Left lobe of liver (tissue), 2 donors: ENCODE measurements at places on chromosomes 7 and 10. TPM values are rescaled to one million over a fixed set of nuclear protein-coding genes. Genes with fewer than 3 reads are reported as not detected.

The ITGA8 gene
- total RNA-seq = 0.20 TPM

The MKI67 gene
- 0.70 TPM for total RNA-seq

The POU6F2 gene
- total RNA-seq = 0.81 TPM

The GIMAP2 gene
- total RNA-seq = 5.3 TPM

The CRHR2 gene
- total RNA-seq = not detected

The NOLC1 gene
- total RNA-seq = 19.3 TPM

The CFAP43 gene
- total RNA-seq = 0.50 TPM

The WIPF3 gene
- total RNA-seq = 0.73 TPM

The TSPAN13 gene
- total RNA-seq = 41.3 TPM

The LRRC17 gene
- 0.83 TPM for total RNA-seq

The MMRN2 gene
- total RNA-seq = 9.6 TPM

The TFPI2 gene
- total RNA-seq = 0.96 TPM

The HHEX gene
- total RNA-seq = 47.4 TPM

The SLC18A3 gene
- total RNA-seq = not detected

The ABCC2 gene
- total RNA-seq = 254 TPM

The ZCWPW1 gene
- total RNA-seq = 4.4 TPM

The ENTPD1 gene
- total RNA-seq = 1.9 TPM

The CALHM3 gene
- total RNA-seq = not detected

The ACHE gene
- total RNA-seq = 0.48 TPM

The SPDYE5 gene
- total RNA-seq = not detected

The ITIH5 gene
- total RNA-seq = 0.30 TPM

The SPDYE6 gene
- total RNA-seq = not detected

The PLEKHS1 gene
- total RNA-seq = not detected

The CHST15 gene
- 12.8 TPM for total RNA-seq

The TDRD1 gene
- 0.05 TPM for total RNA-seq

The CYP2E1 gene
- 3,844 TPM for total RNA-seq

The GJD4 gene
- not detected for total RNA-seq

The OR6V1 gene
- not detected for total RNA-seq

The OR2A12 gene
- not detected for total RNA-seq

The RBM20 gene
- 0.33 TPM for total RNA-seq

The ADIRF gene
- 79.3 TPM for total RNA-seq

The ZNF503 gene
- total RNA-seq = 7.3 TPM

The UMAD1 gene
- 7.8 TPM for total RNA-seq

The EBLN1 gene
- total RNA-seq = not detected

The FAM25G gene
- total RNA-seq = not detected

The CNOT4 gene
- total RNA-seq = 10.0 TPM

The VOPP1 gene
- total RNA-seq = 20.0 TPM

The OR13A1 gene
- total RNA-seq = not detected

The NAT16 gene
- not detected for total RNA-seq

The GATA3 gene
- 0.88 TPM for total RNA-seq

The STEAP4 gene
- total RNA-seq = 28.3 TPM

The DUSP5 gene
- 3.8 TPM for total RNA-seq
